Anterior cingulate cortex (tissue), 58 donors: ENCODE measurements at places on chromosomes 6 and 20.

DNA sequence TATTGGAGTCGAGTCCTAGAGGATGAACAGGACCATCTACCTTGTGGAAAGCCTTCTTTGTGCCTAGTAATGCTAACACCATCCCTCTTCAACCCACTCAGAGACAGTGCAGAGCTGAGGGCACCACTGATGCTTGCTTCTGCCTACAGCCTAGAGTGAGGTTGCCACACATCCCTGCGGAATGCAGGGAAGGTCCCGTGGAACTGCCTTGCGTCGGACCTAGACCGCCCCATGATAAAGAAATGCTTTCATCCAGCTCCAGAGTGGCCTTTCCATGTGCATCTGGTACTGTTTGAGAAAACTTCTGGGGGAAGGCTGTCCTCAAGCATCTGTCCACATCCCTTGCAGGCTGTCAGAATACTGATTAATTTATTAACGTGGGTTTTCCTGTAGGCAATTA is 168.4 kb downstream of the PHACTR1 start:
- no peak for DNase-seq

DNA sequence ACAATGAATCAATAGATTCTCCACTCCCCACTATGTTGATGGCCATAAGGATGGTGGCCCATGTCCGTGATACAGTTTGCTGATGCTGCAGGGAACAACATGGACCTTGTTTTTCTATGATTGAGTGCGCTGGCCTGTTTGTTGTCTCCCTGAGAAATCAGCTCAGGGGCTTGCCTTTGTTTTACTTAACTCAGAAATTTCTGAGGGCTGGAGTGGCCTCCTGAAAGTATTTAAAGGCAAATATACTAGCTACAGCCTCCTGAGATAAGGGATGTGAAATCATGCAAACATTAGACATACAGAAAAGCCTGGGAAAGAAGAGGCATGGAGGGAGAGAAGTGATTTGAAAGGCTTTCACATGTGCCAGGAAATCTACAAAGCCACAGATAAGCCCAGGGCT is 170.3 kb upstream of the FLRT3 start:
- no peak for DNase-seq

DNA sequence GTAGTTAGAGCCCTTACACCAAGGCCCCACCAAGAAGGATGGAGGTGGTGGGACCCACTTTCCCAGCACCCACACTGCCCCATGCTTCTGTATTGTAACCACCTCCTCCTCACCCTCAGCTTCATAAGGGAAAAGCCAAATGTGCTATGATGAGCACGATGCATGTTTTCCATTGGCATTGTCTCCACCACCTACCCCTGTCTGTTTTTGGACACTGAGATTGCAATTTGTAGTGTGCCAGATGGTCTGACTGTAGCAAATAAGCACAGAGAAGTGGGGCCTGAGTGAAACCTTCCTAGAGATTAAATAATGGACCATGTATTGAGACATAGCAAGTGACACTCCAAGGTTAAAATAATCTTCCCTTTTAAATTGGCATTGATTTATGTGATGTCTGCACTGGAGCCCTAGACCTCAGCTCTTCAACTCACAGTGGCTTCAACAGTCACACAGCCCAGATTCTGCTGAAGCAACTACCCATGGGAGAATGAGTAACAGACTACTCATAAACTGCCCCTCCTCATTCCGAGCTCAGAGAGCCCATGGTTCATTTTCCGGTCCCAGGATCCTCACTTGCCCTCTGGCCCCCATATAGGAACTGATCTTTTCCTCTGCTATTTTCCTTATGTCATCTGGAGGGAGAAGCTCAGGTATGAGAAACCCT is 177.9 kb downstream of the COL9A1 start:
- DNase-seq: peak; percentile 26

GRCh38 chr6:167268683-167269280 is 22.3 kb upstream of the UNC93A start:
- no peak for DNase-seq

GRCh38 chr20:53738945-53739798 is 145.5 kb upstream of the ZNF217 start:
- no peak for DNase-seq

GRCh38 chr6:153858529-153858928 is 180.5 kb upstream of the OPRM1 start:
- DNase-seq: no peak

DNA sequence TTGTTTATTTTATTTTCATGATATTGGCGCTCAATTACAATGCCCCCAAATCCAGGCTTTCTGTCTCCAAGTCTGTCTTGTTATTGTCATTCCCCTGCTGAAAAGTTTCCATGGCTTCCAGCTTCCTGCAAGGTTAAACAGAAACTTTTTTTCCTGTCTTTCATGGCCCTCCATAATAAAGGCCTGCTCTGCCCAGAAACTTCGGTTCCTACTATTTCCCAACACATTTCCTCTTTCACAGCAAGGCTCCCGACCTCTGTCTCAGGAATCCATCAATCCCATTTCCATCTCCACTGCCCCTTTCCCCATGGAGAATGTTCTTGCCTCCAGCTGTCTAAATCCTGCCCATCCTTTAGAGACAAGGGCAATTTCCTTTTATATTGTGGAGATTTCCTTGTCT is 365.2 kb upstream of the JARID2 start:
- no peak for DNase-seq

GRCh38 chr6:169996378-169997051 is 245.1 kb downstream of the ERMARD start:
- no peak for DNase-seq

DNA sequence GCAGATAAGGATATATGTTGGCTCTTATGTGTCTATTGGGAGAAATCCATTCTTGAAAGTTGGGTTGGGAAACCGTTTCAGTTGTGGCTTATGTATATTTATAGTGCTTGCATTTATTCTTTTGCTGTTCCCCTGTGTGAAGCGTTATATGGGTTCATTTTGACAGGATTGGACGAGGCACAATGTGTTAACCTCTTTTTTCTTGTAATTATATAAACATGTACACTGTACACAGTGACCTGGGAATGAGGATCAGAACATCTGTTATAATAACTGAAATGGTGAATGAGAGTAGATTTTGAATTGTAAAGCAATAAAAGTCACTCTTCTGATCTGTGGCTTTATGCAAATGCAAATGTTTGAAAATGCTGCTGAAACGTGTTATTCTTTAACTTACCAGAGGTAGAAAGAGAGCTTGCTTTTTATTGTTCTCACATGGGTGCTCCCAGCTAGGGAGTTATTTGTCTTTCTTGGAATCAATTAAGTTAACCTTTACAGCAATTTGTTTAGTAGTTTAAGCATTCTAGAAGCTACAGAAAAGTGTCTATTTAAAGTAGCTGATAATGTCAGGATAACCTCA is 213.7 kb downstream of the GRIK2 start:
- DNase-seq: no peak

- no peak for DNase-seq
Measured at GRCh38 chr6:41748102-41748477, 893 bp upstream of the PGC start.

DNA sequence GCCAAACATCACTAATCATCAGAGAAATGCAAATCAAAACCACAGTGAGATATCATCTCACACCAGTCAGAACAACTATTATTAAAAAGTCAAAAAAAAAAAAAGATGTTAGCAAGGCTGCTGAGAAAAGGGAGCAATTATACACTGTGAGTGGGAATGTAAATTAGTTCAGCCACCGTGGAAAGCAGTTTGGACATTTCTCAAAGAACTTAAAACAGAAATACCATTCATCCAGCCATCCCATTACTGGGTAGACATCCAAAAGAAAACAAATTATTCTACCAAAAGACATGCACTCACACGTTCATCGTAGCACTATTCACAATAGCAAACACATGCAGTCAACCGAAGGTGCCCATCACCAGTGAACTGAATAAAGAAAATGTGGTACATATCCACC is 213.9 kb downstream of the TTLL2 start:
- no peak for DNase-seq

GRCh38 chr6:44652547-44652946 is 265.0 kb downstream of the CDC5L start:
- no peak for DNase-seq

DNA sequence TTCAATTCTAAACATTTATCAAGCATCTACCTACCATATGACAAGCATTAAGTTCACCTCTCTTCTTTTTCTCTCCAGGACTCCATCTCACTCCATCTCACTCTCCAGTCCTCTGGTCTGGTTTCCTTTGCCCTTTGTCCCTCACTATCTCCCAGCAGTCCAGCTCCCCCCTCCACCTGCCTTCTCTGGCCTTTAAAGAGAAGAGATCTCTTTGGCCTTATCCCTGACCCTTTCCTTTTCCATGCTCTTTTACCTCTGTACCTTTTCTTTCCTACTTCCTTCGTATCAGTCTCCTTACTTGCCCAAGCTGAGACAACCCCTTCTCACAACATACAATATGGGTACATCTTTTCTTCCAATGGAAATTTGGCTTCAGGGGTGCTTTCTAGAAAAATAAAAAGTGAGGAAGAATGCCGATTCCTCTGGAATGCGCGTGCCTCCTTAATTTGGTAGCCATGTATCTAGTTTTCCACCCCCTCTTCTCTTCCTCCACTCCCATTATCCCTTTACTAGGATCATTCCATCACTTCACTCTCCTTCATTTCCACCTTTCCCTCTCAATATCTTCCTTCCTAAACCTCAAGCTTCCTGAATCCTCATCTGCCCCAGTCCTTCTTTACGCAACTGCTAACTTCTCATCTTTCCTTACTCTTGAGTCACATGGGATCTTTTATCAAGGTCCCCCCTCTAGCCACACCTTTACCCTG is 745 bp upstream of the AGPAT1 start:
- DNase-seq: no peak

DNA sequence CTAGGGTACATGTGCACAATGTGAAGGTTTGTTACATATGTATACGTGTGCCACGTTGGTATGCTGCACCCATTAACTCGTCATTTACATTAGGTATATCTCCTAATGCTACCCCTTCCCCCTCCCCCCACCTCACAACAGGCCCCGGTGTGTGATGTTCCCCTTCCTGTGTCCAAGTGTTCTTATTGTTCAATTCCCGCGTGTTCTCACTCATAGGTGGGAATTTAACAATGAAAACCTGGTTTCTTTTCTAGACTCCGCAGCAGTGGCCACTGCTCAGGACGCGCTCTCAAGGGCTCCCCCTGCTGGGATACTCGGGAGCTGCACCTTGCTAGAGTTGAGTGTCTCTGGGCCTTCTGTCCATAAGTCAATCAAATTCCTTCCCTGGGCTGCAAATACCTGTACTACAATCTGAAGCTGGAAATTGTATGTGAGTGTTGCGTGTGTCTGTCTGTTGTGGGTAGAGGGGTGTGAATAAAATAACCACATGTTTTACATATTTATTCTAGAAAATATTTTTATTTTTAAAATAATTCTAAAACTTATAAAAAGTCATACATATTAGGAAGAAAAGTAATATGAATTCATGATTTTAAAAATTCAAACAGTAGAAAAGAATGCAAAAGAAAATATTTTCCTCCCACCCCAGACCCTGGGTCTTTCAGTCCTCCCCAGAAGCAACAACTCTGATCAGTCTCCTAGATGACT is 8.2 kb upstream of the CEP250 start:
- DNase-seq: peak; percentile 54

DNA sequence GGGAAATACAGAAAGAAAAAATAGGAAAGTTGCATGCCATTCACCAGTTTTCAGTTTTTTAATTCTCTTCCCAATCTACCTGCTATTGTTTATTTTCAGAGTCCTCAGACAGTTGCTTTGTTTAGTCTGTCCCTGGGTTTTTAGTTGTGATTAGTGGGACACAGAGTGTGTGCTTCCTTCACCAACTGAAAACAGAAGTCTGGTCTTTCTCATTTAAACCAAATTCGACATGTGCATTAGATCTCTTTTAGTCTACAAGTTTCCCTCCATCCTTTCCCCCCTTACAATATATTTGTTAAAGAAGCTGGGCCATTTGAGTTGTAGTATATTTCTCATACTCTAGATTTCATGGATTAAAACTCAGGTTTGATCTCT is 58.7 kb upstream of the STMND1 start:
- no peak for DNase-seq

DNA sequence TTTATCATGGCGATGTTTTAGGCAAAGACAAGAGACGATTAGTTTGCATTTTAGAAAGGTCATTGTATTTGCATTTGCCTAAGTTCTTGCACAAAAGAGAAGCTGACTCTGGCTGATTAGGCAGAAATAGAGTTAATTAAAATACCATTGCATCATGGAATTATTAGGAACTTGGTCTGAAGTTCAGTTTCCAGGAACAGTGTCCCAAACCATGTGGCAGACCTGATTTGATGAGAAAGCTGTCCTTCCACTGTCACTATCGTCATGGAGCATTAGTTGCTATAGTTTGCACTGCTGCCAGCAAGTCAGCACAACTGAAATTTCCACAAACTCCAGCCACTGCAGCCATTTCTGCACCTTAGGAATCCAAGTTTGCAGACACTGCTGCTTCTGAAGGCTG is 24.3 kb upstream of the MCUR1 start:
- DNase-seq: no peak

GRCh38 chr20:29326376-29327070 is 1930.9 kb upstream of the DEFB115 start:
- DNase-seq: no peak

DNA sequence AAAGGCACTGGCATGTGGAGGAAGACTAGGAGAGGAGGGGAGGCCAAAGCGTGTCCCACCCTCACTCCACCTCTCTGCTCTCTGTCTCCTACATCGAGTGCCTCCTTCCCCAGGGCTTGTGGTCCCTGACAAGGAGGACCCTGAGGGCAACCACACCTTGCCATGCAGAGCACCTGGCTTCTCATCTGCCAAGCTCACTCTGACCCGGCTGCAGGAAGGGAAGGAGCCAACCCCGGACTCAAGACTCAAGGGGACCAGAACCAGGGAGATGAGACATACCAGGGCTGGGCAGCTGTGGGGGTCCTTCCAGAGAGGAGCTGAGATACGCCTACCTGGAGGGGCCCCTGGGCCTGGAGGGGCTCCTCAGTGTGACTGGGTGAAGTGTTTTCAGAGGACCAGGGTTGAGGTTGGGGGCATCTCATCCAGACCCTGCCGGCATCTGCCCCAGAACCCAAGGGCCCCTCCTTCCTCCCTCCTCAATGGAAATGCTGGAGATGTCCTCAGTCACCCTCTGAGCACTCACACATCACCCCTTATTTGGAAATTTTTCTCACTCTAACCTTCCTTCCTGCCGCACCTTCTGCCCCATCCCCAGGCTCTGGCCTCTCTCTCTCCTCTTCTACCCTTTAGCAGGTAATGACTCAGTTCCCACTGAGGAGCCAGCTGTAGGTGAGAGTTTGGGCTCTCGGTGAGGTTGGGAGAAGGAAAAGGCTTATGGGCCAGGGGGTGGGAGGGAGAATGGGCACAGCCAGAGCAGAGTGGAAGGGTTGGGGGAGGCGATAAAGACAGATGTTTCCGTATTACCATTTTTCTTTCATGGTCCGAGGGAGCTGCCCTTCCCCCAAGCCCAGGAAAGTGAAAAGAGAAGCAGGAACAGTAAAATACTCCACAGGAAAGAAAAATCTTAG is 32.0 kb upstream of the POU5F1 start:
- DNase-seq: no peak
